ENCODE measurements at places on chromosomes 13 and 19.

DNA sequence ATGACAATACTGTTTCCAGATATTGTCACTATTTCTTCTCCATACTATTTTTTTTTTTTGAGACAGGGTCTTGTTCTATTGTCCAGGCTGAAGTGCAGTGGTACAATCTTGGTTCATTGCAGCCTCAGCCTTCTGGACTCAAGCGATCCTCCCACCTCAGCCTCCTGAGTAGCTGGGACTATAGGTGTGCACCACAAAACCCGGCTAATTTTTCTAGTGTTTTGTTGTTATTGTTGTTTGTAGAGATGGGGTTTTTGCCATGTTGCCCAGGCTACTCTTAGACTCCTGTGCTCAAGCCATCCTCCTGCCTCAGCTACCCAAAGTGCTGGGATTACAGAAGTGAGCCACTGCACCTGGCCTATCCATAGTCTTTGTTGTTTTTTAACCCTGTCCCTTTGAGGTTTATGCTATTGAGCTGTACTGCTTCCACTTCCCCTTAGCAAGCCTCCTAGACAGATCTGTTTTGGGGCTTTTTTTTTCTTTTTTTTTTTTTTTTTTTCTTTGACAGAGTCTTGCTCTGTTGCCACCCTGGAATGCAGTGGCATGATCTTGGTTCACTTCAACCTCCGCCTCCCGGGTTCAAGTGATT, 27.6 kb upstream of the MAP3K10 start:
- no peak for DNase-seq

GRCh38 chr13:59501004-59501403, 662.7 kb downstream of the DIAPH3 start:
- DNase-seq = no peak

- DNase-seq = no peak
These were observed 63.3 kb downstream of the MBNL2 start for GRCh38 chr13:97285221-97285955.

GRCh38 chr13:50529154-50529882, 314.2 kb downstream of the DLEU7 start:
- DNase-seq = no peak

- DNase-seq = no peak
These were observed at the start of gene CD37 for GRCh38 chr19:49335071-49335783. TSS of gene CD37 (plus strand) at chr19:49335406. CDS start at chr19:49335541, 135 bp downstream.

GRCh38 chr13:102089177-102089576, 312.7 kb downstream of the FGF14 start:
- no peak for DNase-seq

- no peak for DNase-seq
These were observed 142.7 kb upstream of the TUBA3C start for GRCh38 chr13:19324325-19324724.

GRCh38 chr19:13072188-13072908, 30.3 kb downstream of the LYL1 start:
- no peak for DNase-seq

GRCh38 chr19:18086590-18087138, at the start of gene IL12RB1:
TSS of gene IL12RB1 (minus strand) at chr19:18086934. CDS start at chr19:18086823, 111 bp downstream.
- no peak for DNase-seq

DNA sequence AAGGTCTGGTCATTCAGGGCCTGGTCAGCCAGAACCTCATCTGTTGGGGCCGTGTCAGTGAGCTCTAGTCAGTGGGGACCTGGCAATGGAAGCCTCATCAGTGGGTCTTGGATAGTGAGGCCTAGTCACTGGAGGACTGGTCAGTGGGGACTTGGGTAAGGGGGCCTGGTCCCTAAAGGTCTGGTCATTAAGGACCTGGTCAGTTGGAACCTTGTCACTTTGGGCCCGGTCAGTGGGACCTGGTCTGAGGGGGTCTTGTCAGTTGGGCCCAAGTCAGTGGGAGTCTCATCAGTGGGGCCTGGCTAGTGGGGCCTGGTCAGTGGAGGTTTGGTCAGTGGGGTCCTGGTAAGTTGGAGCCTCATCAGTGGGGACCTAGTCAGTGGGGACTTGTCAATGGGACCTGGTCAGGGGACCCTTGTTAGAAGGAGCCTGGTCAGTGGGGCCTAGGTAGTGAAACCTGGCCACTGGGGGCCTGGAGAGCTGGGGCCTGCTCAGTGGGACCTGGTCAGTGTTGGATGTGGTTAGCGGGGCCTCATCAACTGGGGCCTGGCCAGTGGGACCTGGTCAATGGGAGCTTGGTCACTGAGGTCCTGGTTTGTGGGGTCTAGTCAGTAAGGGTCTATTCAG, 43.7 kb upstream of the TPM4 start:
- DNase-seq = no peak

- DNase-seq = no peak
These were observed 102.4 kb upstream of the CSNK1A1L start for GRCh38 chr13:37207691-37208451.

- DNase-seq = no peak
These were observed 19.8 kb upstream of the CEACAM4 start for GRCh38 chr19:41646589-41647204.

DNA sequence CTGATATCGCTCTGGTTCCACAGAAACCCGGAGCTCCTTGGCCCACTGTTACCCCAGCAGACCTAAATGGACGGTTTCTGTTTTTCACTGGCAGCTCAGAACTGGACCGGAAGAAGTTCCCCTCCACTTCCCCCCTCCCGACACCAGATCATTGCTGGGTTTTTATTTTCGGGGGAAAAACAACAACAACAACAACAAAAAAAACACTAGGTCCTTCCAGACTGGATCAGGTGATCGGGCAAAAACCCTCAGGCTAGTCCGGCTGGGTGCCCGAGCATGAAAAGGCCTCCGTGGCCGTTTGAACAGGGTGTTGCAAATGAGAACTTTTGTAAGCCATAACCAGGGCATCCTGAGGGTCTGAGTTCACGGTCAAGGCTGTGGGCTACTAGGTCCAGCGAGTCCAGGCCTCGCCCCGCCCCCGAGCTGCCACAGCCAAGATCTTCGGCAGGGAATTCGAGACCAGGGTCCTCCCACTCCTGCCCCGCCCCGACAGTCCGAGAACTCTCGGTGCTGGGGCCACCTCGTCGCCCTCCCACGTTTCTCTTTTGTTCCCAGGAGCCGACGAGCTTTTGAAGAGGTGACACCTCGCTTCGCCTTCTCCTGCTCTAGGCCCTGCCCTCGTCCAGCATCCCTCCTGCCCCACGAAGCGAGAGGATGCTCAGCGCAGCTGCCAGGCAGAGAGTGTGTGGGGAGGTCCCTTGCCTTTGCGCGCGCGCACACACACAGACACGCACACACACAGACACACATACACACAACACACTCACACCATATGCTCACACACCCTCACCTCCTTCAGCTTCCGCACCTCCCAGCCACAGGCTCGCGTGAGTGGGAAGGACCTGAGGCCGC, 8.8 kb downstream of the ZIC2 start:
- DNase-seq = peak; percentile 79

GRCh38 chr13:51495316-51495715, 42.5 kb upstream of the INTS6 start:
- no peak for DNase-seq

GRCh38 chr13:24632382-24633121, 47.7 kb upstream of the ATP12A start:
- DNase-seq = no peak

DNA sequence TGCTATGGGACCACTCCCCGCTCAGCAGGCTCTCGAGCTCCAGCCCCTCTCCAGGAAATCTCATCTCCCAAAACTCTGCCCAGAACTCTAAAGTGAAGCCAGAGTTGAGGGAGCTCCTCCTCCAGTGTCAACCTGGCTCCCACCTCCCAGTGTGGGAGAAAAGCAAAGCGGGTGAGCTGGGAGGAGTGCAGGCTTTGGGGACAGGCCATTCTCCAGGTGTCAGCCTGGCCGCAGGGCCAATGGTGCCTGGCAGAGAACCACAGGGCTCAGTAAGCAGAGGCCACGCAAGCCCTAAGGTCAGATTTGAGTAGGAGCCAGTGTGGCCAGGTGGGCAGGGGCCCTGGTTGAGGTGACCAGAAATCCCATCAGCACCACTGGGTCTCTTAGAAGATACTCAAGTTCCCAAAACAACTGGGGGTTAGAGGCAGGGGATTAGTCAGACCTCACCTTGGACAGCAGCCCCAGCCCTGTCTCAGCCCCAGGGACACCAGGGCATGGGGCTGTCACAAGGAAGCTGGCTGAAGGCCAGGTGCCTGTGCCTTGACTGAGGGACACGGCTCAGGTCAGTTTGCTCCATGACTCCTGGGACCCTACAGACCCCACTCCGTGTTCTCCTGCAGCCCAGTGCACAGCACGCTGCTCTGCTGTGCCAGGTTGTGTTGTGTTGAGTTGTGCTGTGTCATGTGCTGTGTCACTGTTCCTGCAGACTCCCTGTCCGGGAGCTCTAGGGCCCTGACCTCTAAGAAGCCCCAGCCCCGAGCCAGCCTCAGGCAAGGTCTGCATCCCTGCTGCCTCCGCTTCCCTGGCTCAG, 2.8 kb upstream of the ZNF181 start:
- no peak for DNase-seq

- DNase-seq = no peak
These were observed 2.0 kb downstream of the SPART start for GRCh38 chr13:36344173-36344572.

- no peak for DNase-seq
These were observed 7.2 kb upstream of the NUP62 start for GRCh38 chr19:49936549-49936948.

GRCh38 chr13:87361216-87361615, 310.0 kb upstream of the SLITRK5 start:
- DNase-seq = no peak

GRCh38 chr13:105363261-105364190, 1171.9 kb downstream of the EFNB2 start:
- no peak for DNase-seq

GRCh38 chr19:45217957-45218334, 27.3 kb downstream of the EXOC3L2 start:
- DNase-seq = no peak

- DNase-seq = no peak
These were observed 4.0 kb downstream of the OR10H1 start for GRCh38 chr19:15811476-15811875.

DNA sequence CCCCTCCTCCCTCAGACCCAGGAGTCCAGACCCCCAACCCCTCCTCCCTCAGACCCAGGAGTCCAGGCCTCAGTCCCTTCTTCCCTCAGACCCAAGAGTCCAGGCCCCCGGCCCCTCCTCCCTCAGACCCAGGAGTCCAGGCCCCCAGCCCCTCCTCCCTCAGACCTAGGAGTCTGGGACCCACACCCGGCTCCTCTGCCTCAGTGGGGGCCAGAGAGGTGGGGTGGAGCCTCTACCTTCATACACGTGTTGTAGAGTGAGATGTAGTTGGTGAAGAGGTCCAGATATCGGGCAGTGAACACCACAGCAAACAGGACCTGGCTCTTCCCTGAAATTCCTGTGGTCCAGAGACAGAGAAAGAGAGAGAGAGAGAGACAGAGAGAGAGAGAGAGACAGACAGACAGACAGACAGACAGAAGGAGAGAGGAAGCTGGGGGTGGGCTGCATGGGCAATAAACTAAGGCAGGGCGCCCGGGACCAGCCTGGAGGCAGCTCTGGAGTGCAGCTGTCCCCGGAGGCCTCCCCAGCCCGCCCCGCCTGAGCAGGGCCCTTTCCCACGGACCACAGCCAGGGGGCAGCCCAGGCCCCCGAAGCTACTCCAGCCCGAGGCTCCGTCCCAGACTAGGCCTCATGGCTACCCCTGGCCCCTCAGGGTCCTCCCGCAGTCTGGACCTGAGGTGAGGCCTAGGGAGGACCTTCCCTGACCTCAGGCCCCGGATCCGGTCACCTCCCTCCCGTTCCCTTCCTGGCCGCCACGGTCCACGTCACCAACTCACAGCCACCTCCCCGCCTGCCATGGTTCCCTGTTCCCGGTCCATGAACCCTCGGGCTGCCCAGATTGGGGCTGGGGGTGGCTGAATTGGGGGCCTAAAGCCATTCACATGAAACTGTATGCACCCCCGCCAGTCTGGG, 907 bp downstream of the KDELR1 start:
- no peak for DNase-seq

DNA sequence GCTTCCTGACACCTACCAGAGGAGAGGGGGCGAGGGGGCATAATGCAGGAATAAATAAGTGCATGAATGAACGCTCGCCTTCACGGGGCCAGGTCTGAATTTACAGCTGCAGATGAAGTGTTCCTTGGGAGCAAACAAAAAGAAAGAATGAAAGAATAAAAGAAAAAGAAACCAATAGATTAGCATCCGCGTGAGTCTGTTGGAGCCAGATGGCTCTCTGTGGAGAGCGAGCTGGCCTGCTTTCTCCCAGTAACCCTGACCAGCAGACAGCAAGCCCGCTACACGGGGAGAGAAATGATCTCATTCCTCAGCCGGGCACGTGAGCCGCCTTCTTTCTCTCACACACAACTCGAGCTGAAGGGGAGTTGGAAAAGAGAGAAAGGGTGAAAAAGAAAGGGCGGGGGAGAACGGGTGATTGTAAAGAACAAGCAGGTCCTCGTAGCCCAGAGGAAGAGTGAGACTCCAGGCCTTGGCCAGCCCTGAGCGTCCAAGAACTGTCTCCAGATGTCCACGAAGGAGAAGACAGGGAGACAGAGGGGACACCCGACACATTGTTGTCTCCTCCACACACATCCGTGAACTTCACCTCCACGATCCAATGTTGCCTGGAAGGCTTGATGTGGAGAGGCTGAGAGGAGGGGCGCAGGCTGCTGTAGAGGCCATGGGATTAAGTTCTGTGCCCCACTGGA, 81.4 kb downstream of the RNASEH2B start:
- no peak for DNase-seq

- DNase-seq = no peak
These were observed 266.4 kb upstream of the NBEA start for GRCh38 chr13:34675626-34676025.

Measured in esophagus muscularis mucosa (tissue), 4 donors.